ENCODE measurements at places on chromosomes 13 and 19.
A peak's percentile ranks its signal among the peaks of the same experiment; 100 is the strongest.

- DNase-seq, result no peak
Observed at GRCh38 chr19:55674459-55674840, 576 bp upstream of the EPN1 start.

GRCh38 chr13:46288570-46289259, 77.0 kb downstream of the LRRC63 start:
- DNase-seq, result peak; percentile 79

DNA sequence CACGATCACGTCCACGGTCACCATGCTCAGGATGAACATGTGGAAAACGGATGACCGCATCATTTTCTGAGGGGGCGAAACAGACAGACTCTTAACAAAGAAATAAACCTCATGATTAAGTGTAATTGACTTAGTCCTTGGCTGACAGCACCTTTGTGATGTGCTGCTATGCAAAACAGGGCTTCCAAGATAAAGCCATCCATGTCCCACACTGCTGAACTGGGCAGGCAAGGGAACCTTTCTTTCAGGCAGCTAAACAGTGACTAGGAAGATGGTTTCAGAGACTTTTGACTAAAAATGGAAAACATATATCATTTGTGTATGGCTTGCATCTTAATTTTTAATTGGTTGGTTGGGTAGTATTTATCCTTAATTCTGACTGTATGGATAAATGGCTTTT, 157.8 kb downstream of the NALCN start:
- DNase-seq, result no peak

DNA sequence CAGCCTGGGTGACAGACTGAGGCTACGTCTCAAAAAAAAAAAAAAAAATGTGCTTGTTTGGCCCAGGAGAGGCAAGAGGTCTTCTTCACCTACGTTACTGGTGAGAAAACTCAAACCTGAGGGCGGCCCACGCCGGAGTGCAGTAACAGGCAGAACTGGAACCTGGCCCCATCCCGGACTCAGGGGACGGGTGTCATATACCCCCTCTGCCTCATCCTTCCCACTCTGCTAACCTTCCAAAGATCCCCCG, 414 bp upstream of the ADAT3 start:
- no peak for DNase-seq

GRCh38 chr13:81106348-81106747, 765.4 kb upstream of the SPRY2 start:
- no peak for DNase-seq

GRCh38 chr19:33689868-33690267, 68.1 kb downstream of the CHST8 start:
- DNase-seq, result no peak

DNA sequence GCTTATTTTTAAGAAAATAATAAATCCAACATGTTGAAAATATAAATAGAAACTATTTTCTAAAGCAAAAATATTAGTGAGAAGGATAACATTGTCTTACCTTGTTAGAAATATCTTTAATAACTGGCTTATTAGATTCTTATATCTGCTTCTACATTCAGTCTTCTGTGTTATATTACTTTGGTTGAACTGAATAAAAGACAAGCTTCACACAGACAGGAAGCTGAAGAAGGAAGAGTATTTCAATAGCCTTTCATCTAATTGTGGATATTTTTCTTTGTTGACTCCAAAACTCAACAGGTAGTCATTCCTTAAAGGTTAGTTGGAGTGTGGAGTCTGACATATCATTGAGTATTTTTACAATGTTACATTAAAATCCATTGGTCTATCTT, 10.9 kb downstream of the SETDB2 start:
- DNase-seq, result no peak

GRCh38 chr13:33761740-33762139, 56.2 kb upstream of the RFC3 start:
- DNase-seq, result no peak

DNA sequence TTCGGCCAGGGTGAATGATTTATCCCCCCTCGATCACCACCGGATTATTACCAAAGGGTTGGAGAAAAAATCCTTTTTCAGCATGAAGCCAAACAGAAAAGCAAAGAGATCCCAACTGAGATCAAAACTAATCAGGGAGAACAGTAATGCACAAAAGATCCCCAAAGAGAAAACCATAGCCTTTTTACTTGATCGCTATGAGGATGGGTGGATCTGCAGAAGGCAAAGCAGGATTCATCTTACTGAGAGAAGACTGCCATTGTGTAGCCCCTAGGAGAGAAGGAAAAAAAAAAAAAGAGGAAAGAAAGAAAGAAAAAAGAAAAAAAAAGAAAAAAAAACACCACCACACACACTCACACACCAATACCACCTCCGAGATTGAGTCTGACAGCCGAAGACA, at the start of gene FGF14:
Gene FGF14 (minus strand): TSS at position 283 of the 400 bp plus-strand sequence.
- DNase-seq, result no peak

DNA sequence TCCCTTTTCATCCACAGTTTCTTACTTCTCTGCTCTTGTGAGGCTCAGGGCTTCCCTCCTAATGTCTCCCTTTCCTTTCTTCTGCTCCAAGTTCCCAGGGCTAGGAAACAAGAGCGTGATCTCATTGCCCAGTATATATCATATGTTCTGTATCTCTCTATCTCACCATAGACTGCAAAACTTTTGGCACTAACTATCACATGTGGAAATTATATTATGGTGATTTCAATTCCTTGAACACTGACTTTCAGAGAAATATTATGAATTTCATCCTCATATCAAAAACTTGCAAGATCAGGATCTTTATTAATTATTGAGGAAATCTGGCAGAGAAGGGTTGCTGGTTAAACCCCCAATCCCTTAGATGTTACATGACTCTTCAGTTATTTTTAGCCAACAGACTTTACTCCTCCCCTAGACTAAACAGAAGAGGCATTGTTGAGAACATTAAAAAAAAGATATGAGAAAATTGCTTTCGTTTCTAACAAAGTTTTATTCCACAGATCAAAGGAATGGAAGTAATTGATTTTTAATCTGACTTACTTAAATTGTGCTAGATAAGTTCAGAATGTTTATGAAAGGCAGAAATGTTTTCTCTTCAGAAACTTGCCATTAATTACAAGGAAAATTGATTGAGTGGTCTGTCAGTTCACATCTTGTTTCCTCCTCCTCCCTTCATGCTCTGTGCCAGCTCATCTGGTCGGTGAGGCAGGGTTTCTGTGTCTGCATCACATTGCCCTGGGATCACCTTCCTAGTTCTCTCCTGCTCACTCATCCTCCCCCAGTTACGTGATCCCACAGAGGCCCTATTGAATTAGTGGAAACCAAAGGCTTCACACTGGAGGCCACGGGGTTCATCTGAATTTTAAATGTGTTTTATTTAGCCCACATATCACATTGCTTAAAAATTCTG, 378.5 kb downstream of the LMO7 start:
- DNase-seq, result peak; percentile 36

GRCh38 chr13:58855283-58855682, 1223.7 kb downstream of the PCDH17 start:
- no peak for DNase-seq

Data from fibroblast of the aortic adventitia (primary cell).